ENCODE measurements at places on chromosomes 6 and 20.
A peak's percentile ranks its signal among the peaks of the same experiment; 100 is the strongest.

DNA sequence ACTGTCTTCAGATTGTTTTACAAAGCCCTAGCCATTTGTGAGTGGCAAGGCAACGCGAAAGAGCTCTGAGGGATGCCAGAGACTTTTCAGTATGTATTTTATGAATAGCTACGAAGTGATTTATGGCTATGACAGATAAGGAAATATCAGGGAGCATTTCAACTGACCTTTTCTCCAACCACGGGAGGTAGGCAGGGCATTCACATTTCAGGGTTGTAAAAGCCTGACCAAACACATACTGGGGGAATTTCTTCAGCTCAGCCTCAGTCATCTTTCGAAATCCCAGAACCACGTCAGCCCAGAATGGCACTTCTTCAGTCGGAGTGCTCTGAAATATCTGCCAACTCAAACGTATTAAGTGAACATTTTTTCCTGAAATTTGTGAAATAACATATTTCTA is 10.8 kb downstream of the DDO start:
- DNase-seq = no peak

DNA sequence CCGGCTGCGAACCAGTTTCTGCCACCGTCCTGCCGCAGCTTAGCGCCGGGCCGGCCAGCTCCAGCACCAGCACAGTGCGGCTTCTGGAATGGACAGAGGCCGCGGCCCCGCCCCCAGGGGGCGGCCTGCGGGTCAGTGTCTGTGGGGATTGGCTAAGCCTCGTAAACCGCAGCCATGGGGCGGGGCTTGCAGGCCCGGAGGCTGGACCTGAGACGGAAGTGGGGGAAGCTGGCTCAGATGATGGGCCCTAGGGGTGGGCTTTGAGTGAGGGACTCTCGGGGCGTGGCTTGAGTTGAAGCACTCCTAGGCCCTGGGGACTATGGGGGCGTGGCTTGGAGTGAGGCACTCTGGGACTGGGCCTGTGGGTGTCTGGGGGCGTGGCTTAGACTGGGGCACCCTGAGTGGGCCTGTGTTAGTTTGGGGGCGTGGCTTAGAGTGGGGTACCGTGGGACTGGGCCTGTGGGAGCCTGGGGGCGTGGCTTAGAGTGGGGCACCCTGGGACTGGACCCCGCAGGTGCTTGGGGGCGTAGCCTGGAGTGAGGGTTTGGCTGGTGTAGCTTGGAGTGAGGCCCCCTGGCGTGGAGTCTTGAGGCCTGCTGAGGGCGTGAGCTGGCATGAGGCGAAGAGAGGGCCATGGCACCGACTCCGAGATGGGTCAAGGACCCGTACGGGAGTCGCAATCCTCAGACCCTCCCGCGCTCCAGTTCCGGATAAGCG is 6.6 kb downstream of the L3MBTL1 start:
- peak; percentile 96 for DNase-seq

DNA sequence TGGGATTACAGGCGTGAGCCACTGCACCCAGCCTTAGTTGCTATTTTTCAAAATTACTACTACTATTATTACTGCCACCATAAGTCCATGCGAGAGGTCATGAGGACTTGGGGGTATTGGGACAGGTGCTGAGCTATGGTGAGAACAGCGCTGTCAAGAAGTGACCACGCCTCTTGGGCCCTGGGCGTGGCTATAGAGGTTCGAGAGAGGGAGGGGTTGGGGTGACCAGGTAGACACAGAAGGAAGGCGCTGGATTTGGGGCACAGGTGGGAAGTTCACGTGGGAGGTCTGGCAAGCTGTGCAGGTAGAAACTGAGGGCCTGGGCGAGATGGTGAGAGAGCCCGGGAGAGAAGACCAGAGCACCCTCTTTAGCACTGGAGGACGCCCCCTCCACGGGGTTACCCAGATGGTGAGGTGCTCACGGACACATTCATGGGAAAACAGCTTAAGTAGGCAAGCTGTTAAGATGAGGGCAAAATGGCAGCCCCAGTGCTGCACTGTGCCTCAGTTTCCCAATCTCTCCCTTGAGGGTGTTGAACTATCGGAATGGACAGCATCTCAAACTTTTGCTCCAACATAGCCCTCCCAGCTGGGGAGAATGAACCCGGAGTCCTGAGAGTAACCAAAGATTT is 61.0 kb downstream of the RAB44 start:
- no peak for DNase-seq

- DNase-seq = peak; percentile 67
Measured at GRCh38 chr6:158629367-158630221, 14.9 kb downstream of the DYNLT1 start.

DNA sequence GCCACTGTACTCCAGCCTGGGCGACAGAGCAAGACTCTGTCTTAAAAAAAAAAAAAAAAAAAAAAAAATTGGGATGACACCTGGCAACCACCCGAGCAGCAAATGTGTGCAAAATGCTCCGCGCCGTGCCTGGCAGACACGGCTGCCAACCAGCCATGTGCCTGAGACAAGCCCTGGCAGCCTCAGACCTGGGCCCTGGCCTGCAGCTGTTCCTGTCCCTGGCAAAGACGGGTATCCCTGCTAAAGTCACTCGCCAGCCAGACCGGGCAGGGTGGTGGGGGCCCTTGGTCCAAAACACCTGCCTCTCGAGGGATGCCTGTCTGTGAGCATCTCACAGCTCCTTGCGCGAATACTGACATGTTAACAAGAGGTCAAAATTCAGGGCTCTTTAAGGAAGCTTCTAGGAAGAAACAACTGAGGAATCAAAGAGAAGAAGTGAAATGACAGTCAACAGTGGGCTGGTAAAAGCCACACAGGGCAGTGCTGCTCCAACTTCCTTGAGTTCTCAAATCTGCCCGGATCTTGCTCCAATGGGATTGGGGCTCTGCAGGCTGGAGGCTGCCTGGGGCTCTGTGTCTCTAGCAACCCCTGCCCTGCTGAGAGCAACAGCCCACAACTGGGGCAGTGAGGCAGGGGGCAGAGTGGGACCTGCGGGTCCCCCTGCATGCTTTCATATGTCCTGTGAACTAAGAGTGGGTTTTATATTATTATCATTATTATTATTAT is 53.4 kb downstream of the SYTL3 start:
- peak; percentile 83 for DNase-seq

- no peak for DNase-seq
Measured at GRCh38 chr6:8672882-8673281, 237.5 kb upstream of the SLC35B3 start.

DNA sequence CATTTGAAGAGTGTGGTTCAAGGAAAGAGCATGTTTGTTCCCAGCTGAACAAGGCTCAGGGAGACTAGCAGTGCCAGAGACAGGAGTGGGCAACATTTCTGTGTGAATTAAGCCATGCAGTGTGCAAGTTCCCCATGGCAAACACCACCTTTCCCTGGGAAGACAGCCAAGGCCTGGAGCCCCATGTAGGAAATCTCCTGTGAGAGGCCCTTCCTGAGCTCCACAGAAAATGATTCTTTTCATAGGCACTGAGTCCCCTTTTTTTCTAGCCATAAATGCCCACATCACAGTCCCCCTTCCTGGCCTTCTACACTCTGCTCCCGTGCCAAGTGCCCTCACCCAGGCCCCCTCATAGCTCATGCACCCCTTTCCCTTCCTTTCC is 11.8 kb upstream of the TRAM2 start:
- no peak for DNase-seq

DNA sequence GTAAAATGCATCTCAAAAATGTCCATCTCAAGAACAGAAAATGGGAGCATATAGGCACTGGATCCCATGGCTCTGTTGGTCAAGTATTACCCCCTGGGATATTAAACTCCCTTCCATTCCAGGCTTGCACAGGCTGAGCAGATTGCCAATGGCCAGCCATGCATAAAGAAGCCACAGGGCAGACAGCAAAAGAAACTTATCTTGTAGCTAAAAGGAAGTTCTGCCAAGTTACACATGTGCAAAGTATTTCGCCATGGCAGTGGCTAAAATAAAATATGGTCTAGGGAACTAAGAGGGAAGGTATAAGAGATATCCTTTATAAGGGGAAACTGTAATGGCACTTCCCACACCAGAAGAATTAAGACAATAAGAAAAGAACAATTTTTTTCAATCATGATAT is 415.6 kb upstream of the BTBD3 start:
- DNase-seq = no peak

GRCh38 chr6:40960742-40961430 is 78.1 kb downstream of the UNC5CL start:
- no peak for DNase-seq

- DNase-seq = no peak
Measured at GRCh38 chr20:37533154-37533715, 5.6 kb upstream of the BLCAP start.

- DNase-seq = no peak
Measured at GRCh38 chr6:119591235-119591634, 241.7 kb upstream of the MAN1A1 start.

DNA sequence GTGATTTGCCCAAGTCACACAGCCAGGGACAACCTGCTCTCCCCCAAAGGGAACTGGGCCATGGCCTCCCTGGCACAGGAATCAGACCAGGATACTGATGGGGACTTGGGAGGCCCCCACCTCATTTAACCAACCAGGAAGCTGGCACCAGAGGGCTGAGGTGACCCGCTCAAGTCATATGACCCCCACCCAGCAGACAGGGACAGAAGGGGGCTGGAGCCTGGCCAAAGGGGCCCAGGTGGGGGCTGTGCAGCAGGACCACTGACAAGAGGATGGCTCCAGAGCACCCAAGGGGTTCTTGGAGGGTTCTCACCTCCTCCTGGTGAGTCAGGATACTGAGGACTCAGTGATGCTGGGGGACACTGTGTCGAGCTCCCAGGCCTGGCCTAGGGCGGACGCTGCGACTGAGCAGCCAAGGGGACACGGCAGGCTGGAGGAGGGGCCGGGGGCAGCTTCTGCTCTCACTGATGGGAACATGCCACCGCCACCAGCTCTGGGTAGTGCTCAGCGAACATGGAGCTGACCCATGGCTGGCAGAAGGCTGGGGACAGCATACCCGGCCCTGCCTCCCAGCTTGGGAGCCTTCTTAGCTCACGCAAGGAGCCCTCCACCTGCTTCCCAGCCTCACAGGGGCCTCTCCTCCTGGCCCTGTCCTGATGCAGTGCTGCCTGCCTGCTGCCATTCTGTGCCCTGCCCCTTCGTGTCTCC is 1.2 kb downstream of the CST7 start:
- DNase-seq = no peak

- DNase-seq = peak; percentile 52
Measured at GRCh38 chr20:62946918-62947317, 5.6 kb upstream of the SLC17A9 start.

All from left ventricle myocardium superior (tissue), 1 donor.